Activated CD4-positive, alpha-beta T cell treated with anti-CD3 and anti-CD28 coated beads for 4 hours (primary cell): ENCODE measurements at places on chromosomes 2 and 18.
A peak's percentile ranks its signal among the peaks of the same experiment; 100 is the strongest.

GRCh38 chr18:50281972-50282520 lies 723 bp upstream of the MBD1 start:
- no peak for DNase-seq

GRCh38 chr2:119004602-119005001 lies 62.6 kb downstream of the MARCO start:
- DNase-seq = no peak

DNA sequence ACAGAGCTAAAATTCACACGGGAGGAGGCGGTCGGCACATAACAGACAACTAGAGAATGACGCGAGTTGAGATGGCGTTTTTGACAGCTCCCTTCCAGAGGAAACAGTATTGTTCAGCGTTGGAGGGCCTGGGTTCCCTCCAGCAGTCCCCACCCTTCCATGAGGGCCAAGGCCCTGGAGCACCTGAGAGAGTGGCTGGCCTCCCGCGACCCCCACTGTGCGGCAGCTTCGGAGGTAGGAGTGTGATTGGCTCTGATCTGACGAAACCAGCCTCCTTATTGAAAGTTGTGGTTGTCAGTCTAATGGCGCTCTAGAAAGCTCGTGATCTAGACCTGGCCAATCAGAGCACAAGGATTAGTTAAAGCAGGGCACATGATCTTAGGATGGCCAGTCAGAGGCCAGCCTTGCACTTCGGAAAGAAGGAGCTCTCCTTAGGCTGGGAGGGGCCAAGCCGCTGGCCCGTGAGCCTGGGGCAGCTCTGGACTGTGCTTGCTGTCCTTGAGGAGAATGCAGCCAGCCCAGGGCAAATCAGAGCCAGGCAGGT lies 104.5 kb upstream of the CELF4 start:
- no peak for DNase-seq

DNA sequence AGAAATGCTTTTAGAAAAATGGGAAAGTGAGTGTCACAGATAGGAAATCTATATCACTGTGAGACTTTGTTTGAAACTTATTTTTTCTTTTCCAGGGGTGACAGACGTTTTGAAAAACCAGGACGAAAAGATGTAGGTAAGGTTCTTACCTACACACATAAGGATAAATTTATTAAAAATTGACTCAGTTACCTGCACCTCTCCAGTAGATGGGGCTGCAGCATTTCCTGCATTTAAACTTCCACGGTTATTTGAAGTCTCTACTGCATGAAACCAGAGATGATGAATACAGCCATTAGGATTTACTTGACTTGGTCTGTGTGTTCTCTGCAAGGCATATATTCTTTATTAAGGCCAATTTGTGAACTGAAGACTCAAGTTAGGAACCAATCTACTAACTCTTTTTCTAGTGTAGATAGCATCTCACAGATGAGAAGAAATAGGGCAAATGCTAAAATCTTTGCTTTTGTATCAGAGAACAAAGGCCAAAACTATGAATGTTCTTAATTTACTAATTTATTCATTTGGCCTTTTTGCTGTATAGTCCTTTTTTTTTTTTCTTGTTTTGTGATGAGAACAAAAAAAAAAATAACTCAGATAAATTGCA lies 15.0 kb downstream of the KCNJ13 start:
- DNase-seq = peak; percentile 51

DNA sequence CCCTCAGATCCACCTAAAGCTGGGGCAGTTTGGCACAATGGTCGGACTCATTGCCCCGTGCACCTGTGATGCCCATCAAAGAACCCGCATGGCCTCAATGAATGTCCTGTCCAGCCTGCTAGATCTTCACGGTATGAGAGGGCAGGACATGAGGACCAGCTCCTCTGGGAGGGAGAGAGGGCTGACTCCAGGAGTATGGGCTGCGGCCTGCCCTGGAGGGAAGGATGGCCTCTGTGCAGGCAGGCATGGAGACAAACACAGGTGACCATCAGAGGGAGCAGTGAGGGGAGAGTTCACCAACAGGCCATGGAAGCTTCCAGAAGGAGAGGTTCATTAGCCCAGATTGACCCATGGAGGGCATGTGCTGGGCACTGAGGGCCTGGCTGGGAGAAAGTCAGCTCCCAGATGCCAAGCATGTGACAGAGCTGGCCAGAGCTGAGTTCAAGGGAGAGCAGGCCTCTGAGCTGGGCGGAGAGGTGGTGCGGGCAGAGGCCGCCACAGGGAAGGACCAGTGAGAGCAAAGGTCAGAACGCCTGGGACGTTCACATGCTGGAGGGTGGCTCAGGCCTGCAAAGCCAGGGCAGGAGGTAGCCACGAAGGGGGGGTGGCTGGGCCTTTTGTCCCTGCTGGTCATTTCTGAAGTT lies 36.2 kb downstream of the HJURP start:
- no peak for DNase-seq

- DNase-seq = no peak
These were observed 5.2 kb downstream of the GBX2 start for GRCh38 chr2:236162882-236163470.

- no peak for DNase-seq
These were observed 2159.1 kb upstream of the CELF4 start for GRCh38 chr18:39724652-39725051.

DNA sequence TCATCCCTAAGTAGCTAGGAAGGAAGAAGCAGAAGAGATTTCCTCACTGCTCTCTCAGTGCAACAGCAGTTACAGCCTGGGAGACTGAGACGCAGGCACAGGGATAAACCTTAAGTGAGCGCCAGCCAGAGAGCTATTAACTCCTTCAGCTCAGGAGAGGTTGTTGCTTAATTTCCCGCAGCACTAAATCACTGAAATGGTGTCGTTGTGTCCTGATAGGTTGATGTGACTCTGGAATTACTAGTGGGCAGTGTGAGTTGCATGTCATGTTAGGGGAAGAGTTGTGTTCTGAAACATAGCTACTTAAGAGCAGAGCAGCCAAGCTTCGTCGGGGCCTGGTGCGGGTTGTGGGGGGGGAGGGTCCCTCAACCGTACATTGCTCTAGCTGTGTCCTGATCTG lies 225.8 kb downstream of the NAPG start:
- no peak for DNase-seq

- no peak for DNase-seq
These were observed 44.5 kb downstream of the ANO7 start for GRCh38 chr2:241232736-241233575.

DNA sequence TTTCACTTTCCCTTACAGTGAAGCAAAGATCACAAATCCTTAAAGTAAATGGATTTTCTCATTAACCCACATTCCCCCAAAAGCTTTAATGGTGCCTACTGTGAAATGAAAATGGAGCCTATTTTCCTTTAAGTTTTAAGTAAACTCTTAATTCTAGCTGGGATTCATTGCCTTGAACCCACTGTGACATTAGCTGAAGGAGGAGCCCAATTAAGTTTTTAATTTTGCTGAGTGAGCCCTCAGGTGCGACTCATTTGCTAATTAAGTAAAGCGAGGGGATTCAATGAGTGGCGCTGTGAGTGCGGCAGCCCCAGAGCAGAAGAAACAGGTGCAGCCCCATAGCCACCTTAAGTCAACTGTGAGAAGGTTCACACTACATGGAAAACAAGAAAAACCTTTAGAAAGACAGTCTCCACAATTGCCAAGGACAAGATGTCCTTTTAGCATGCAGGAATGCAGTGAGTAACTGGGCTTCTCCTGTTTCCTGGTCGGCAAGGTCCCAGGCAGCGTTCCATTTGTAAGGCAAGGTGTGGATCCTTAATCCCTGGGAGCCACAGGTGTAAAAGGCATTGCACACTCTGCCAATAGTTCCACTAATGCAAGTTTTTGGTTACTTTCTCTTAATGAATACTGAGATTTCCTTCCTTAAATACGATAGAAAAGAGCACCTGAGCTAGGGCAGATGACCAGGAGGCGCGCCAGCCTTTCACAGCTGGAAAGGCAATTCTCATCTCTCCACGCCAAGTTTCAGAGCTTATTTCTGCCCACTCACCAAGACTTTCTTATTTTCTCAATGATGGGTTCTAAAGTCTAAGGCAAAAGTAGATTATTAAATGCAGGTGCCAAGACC lies 87.7 kb downstream of the TMEM18 start:
- DNase-seq = no peak
